ENCODE measurements at places on chromosomes 6 and 20.

DNA sequence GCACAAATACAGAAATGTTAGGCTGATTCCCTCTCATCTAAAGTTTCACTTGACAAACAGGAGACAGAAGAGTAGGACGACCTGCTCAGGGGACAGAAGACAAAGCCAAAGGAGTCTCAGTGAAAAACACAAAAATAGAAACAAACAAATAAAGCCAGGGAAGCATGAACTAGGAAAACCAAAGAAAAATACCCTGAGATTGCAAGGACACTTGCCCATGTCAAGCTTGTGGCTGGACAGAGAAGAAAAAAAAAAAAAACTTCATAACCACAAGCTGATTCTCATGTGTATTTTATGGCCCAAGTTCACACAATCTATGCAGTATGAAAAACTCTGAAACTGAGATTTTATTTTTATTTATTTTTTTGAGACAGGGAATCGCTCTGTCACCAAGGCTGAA, 85.6 kb upstream of the BEND6 start:
- DNase-seq = no peak

DNA sequence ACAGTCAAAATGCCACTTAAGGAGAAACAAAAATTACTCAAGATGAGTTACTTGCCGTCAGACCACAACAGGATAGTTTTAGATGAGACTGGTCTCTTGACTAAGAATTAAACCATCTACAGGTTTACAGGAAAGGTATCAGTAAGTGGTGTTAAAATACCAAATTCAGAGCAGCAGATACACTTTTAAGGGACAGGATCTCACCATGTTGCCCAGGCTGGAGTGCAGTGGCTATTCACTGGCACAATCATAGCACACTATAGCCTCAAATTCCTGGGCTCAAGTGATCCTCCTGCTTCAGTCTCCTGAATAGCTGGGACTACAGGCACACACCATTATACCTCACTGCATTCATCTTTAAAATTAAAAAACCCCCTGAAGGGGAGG, 4.7 kb downstream of the MCCD1 start:
- no peak for DNase-seq

DNA sequence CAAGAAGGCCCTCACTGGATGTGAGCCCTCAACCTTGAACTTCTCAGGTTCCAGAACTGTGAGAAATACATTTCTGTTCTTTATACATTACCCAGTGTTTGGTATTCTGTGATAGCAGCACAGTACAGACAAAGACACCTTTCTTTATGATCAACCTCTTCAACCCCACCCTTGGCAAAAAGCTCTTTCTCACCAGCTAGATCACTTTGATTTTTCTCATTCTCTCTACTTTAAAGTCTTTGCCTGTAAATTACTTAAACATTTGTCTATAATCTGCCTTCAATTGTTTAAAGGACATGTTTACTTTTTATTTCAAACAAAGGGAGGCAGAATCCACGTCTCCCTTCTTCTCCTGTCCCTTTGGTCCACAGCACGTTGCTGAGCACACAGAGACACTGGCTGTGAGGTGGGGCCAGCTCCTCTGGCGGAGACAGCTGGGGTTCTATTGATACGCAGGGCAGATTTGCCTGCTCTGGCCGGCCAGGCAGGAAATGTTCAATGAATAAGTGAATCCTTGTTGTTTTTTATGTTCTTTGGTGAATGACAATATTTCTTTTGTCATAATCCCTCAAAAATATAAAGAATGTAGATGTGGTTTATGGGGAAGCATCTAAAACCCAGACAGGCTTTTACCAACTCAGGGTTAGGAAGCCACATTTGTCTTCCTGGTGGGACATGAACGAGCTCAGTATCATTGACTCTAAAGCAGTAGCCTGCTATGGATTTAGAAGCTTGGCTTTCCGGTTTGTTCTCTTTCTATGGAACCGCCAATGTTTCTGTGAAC, 52.9 kb downstream of the NEDD9 start:
- no peak for DNase-seq

DNA sequence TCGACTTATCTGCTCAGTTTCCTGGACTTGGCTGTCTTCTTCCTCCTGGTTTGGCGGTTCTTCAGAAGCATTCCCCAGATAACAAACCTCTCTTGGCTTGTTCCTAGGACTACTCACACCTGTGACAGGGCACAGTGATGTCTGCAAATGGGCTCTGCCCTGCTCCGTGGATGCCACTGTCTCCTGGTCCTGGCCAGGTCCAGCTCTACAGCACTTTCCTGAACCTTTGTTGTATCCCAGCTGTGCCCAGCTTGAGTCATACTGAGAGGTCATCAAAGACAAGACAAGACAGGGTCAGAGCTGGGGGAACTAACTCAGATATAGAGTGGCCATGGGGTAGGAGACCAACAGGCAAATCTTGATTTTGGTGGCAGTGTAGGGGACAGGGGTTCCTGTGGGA, 102.7 kb upstream of the SLC22A23 start:
- no peak for DNase-seq

DNA sequence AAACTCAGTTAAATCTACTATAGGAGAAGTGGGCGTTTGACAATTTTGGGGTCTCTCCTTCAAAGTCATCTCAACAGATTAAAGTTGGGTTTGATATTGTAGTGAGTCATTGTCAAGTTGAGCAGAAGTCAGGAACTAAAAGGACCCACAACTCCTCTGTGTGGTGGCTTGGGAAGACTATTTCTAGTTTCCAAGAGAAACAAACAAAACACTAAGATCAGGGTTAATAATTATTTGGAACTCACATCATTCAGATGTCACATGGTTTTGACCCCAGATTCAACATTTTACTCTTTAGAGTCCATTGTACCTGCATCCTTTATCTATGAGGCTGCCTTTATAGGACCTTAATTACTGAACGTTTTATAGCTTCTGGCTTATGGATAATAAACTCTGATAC, 45.3 kb upstream of the TINAG start:
- DNase-seq = no peak

- no peak for DNase-seq
Measured at GRCh38 chr6:127083231-127083962, 35.1 kb upstream of the RSPO3 start.

GRCh38 chr6:105800398-105800797, 285.7 kb upstream of the PRDM1 start:
- no peak for DNase-seq

DNA sequence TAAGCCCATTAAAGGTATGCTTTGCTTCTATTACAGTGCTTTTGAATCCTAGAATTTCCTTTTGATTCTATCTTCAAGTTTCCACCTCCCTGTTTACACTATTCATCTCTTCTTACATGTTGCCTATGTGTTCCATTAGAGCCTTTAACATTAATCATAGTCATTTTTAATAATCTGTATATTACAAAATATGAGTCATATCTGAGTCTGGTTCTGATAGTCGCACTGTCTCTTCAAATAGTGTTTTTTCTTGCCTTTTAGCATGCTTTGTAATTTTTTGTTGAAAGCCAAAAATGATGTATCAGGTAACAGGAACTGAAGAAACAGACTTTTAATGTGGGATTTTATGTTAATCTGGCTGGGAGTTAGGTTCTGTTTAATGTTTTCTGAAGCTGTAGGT, 68.4 kb downstream of the DNAAF9 start:
- DNase-seq = no peak

- no peak for DNase-seq
Measured at GRCh38 chr20:61925555-61926252, 140.0 kb downstream of the TAF4 start.

DNA sequence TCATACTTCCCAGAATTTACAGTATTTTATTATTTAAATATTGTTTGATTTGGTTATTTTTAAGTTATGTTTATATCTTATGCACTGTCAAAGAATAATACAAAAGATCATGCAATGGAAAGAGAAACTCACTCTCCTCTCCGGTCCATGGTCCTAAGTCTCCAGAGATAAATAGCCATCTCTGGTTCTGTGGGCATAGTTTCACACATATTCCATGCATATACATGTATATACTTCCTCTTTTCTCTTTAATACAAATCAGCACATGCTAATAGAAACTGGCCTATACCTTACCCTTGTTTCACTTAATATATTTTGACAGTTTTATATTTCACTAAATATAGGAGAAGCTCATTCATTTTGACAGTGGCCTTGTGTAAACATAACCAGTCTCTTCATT, 901.7 kb upstream of the CITED2 start:
- DNase-seq = no peak

DNA sequence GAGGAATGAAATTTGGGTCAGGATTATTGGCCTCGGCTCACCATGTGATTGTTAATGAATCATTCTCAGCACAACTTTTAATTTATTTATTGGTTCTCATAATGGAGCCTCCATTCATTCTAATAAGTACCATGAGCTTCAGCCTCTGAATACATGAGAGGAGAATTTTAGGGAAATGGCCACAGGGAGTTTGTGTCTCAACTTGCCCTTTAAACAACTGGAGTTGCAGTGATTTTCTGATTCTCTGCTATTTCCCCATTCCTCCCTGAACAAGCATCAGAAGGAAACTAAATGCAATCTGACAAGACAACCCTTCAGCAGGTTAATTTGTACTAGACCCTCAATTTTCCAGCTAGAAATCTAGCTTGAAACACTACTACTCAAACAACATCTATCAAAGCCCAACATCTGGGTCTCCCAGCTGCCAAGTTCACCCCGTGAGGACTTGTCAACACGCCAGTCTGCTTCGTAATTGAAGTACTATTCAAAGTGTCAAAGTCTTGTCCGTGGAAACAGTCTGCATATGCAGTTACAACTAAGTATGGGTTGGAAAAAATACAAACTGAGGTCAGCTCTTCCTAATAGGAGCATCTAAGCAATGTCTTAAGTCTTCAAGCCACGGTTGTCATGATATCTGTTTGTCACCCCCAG, 235.4 kb downstream of the CDH4 start:
- no peak for DNase-seq

GRCh38 chr6:88662163-88662580, 301.2 kb downstream of the RNGTT start:
- no peak for DNase-seq

DNA sequence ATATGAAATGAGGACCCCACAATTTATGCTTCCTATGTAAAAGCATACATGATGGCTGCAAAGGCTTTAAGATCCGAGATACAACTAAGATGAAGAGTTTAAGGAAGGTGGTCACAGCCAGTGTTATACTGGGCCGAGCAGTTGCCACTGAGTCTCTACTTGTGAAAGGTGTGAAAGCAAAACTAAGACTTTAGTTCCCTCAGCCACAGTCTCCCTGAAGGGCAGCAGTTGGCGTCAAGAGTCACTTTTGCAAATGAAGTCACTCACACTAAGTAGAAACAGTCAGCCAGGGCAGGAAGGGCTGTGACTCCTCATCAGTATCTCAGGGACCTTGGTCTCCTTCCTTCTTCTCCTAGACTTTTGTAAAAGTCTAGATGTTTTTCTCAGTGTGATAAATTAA, 191.6 kb upstream of the MCHR2 start:
- no peak for DNase-seq

DNA sequence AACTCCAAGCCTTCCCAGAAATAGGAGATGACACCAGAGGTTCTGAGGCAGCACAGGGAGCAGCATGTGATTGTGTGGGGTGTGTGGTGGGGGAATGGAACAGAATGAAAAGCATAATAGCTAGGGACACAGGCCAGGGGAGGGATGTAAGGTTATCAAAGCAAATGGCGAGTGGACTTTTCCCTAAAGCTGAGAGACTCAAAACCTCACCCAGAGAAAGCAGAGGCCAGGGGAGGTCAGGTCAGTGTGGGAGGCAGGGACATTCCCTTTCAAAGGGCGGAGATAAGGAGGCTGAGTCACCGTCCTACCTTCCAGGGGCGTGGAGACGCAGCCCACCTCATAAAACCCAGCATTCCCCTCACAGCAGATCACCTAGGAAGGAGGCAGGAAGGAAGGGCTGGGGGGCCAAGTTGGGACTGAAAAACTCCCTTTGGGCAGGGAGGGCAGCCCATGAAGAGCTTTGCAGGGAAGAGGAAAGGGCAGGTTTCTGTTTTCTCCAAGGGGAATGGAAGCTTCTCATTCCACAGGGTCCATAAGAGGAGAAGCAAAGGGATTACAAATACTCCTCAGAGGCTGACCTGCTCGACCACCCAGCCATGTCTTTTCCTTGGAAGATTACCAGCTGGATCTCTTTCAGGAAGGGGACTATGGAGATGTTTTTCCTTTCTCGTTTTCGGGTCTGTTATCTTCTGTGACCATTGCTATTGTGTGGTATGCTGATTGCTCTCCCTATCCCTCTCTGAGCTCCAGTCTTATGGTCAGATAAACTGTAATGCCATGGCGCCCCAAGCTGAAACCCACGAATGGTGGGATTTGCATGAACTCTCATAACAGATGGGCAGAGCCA, 9.6 kb upstream of the LY6G5C start:
- DNase-seq = no peak

- peak; percentile 57 for DNase-seq
Measured at GRCh38 chr6:91087908-91088307, 501.0 kb upstream of the MAP3K7 start.

- peak; percentile 86 for DNase-seq
Measured at GRCh38 chr6:75204217-75204958, 1.5 kb downstream of the COL12A1 start.

- DNase-seq = no peak
Measured at GRCh38 chr6:37704923-37705238, 7.2 kb upstream of the MDGA1 start.

- DNase-seq = no peak
Measured at GRCh38 chr20:48008850-48009515, 223.7 kb upstream of the SULF2 start.

- no peak for DNase-seq
Measured at GRCh38 chr20:17648791-17649730, 33.0 kb downstream of the RRBP1 start.
